ENCODE measurements at places on chromosomes 11 and 22. TPM values are rescaled to one million over a fixed set of nuclear protein-coding genes. Genes with fewer than 3 reads are reported as not detected.

- DNase-seq = no peak
These were observed 452 bp downstream of the MACROD1 start for GRCh38 chr11:64165481-64165841.

- DNase-seq = no peak
These were observed 72.4 kb downstream of the ZNRF3 start for GRCh38 chr22:28955817-28956216.

Gene DNHD1
- polyA plus RNA-seq = 5.8 TPM

Gene DAGLA
- polyA plus RNA-seq = 3.5 TPM

Gene INPPL1
- 133 TPM for polyA plus RNA-seq

Gene MUC2
- 0.15 TPM for polyA plus RNA-seq
